ENCODE measurements at places on chromosomes 11 and 22.

DNA sequence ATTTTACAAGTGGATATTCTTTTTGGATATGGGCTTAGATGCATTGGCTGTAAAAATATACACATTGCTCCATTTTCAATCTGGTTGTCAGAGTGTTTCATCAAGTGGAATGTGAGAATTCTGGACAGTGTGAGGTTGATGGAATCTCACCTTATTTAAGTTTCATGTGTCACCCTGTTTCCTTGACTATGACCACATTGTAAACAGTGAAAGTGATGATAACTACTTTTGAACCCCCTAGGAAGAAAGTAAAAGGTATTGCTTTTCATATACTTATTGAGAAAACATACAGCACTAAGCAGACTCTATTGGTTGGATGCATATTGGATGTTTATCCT lies 490.5 kb upstream of the RAG2 start:
- no peak for DNase-seq

- DNase-seq = no peak
Observed at GRCh38 chr11:103958475-103959215, 77.8 kb upstream of the DDI1 start.

DNA sequence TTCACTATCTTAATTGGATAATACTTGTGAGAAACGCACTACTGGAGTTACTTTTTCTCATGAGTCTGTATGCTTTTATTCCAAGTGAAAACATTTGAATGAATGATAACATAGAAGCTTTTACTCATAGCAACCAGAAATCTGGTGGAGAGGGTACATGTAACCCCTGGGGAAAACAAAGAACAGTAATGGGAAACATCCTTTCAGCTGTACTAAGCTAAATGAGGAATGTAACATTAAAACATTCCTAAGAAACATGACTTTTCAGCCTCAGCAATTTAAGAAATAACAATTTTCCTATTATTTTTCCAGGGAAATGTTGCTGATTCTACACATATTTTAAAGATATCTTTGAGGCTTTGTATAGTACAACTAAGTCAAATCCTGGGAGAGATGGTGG lies 97.2 kb upstream of the CEP126 start:
- DNase-seq = no peak

- no peak for DNase-seq
Observed at GRCh38 chr11:63622323-63622722, 8.1 kb upstream of the PLAAT3 start.

DNA sequence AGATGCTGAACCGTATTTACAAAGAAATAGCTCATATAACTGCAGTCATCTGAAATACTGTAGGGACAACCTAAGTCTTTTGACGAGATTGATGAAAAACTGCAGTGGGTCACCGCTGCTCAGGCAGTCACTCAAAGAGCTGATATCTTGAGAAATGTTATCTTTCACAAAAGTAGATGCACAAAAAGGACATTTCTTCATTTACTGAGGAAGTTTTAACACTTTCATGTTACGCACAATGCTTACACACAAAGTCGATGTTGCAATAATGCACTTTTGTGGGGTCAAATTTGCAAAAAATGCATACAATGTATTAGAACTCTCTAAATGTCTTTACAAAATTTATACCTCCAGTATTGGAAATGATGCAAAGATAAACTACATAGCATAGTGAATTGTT lies 16.2 kb upstream of the OR10V1 start:
- DNase-seq = no peak
